ENCODE measurements at places on chromosomes 5 and 9.

DNA sequence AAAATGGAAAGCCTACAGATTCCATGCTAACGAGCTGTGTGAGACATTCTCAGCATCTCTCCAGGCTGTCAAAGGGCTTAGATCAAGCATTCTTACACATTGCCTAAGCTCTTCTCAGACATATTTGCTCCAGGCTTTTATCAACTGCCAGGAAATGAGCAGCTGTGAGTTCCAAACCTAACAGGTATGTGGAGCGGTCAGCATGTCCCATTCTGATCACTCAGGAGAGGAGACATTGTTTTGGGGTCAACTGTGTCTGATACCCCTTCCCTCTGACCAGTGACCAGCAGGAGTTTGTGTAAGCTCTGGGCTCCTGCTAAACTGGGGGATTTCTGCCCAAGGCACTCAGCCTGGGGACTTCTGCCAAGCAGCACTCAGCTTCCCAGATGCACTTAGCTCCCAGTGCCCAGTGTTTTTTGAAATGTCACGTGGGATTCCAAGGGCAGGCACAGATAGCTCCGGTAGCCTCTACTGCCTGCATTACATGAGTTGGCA lies 229.1 kb downstream of the SEC61B start:
- DNase-seq = no peak

DNA sequence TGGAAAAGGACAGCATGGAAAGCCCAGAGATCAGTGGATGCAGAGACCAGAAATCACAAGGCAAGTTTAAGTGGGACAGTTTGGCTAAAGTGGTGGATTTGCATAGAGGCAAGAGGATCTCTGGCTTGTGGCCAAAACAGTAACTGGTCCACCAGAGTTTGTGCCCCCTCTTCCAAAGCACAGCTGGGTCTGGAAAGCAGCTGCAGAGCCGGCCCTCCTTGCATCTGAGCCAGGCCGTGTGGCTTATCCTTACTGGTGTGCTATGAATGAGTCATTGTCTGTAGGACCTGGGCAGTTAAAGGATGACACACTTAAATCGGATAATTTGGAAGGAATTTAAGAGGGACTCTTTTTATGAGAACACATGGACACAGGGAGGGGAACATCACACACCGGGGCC lies 146.6 kb downstream of the PIP5K1B start:
- DNase-seq = peak; percentile 16

- no peak for DNase-seq
Measured at GRCh38 chr5:9495121-9495520, 50.8 kb downstream of the SEMA5A start.

- no peak for DNase-seq
Measured at GRCh38 chr5:6201631-6202030, 176.7 kb downstream of the MED10 start.

DNA sequence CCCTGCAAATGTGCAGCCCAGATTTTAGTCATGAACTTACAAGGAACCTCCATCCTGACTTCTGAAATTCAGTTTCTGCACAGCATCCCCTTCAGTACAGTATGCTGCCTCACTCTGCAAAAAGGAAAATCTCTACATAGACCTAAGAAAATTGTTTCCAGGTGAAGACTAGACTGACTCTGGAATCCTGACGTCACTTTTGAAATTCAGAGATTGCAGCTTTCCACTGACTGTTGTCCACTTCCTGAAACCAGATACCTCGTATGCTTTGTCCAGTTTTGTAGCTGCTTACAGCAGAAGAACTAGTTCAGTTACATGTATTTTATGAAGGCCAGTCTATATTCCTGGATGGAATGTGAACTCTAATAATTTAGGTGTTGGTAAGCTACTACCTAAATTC lies 629.3 kb upstream of the ST8SIA4 start:
- no peak for DNase-seq

- DNase-seq = no peak
Measured at GRCh38 chr5:43649256-43649655, 46.3 kb downstream of the NNT start.

GRCh38 chr5:54083851-54084250 lies 226.5 kb downstream of the ARL15 start:
- DNase-seq = no peak

DNA sequence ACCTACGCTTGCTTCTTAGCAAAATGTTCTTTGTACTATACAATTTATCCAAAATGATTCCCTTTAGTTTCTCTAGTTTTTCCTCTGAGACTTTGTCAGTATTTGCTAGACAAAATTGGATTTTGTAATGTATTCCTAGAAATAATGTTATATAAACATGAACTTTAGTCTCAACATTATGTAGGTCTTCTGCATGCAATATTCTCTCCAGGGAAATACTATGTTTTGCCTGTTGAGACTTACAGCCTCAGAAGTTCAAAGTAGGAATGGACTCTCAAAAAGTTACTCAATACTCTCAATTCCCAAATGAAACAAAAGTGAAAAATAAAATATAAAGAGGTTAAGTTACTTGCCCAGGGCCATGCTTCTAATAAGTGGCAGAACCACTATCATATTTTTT lies 24.8 kb upstream of the SMC2 start:
- DNase-seq = no peak

DNA sequence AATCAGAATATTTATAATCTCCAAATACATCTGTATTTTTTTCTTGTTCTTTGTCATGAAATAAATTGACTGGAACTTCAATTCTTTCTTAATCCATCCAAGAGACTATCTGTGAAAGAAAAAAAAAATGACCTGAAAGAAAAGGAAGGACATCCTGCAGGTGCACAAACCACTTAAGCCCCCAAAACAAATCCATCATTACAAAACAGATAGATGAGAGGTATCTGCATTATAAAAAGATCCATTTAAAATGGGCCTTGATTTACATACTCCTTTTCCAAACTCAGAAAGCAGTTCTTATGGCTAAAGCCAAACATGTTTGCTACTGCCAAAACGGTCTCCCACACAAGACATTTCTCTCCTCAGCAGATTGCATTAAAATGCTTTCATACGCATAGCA lies 85.5 kb downstream of the ELAVL2 start:
- no peak for DNase-seq

- DNase-seq = no peak
Measured at GRCh38 chr5:125725691-125726090, 697.5 kb upstream of the GRAMD2B start.

GRCh38 chr5:17766031-17766430 lies 131.8 kb downstream of the TAF11L14 start:
- no peak for DNase-seq

DNA sequence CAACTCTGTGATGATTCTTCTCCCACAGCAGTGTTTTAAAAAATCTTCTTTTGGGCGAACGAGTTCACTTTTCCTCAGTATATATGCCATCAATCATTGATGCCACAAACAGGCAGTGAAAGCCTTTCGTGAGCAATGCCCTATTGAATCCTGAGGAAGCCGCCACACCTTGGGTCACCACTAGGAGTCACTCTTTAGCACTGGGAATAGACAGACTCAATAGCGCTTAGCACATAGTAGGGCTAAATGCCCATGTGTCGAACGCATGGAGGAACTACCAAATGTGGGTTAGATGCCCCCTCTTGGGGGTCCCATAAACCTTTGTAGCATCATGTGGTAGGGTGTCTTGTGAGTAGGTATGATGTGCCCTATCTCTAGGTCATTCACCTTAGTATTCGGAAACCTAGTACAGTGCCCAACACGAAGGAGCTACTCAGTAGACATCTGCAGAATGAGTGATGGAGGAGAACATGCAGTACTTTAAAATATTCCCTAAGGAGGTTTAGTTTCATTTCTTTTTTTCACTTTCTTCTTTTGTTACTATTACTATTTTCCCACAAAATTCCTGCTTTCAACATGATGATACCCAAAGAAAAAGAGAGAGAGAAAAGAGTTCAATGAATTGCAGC lies 603.7 kb downstream of the BNC2 start:
- DNase-seq = peak; percentile 10

- no peak for DNase-seq
Measured at GRCh38 chr5:94442076-94442475, 176.3 kb downstream of the KIAA0825 start.

DNA sequence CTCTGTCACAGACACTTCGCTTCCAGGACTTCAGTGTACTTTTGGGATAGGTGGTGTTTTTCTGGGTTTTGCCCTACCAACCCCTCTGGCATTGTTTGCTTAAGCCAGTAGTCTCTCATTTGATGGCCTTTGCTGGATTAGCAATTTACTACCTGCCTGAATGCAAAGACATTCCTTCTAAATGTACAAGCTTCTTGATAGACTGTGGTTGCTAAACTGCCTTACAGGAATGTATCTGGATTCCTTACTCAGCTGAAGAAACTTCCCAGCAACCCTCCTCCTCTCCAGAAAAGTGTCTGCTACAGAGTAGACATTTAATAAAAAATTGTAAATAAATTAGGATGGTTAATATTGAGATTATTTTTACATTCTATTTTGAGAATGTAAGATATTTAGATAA lies 1916.7 kb downstream of the EFNA5 start:
- peak; percentile 43 for DNase-seq

DNA sequence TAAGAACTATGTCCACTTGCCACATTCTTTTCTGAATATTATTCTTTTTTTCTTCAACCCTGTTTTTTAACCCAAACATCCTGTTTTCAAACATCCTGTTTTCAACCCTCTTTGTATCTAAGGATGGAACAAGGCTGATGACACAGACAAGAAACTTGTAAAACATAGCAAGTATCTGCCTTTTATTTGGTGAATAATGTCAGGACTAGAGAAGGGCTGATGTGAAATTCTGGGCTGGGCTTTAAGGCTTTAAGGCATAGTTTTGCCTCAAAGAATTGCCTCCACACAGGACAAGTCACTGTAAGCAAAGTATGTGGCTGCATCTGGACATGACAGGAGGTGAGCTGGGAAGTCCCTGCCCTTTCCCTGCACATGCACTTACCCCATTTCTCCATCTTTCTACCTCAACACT lies 42.5 kb upstream of the RIC1 start:
- DNase-seq = no peak

DNA sequence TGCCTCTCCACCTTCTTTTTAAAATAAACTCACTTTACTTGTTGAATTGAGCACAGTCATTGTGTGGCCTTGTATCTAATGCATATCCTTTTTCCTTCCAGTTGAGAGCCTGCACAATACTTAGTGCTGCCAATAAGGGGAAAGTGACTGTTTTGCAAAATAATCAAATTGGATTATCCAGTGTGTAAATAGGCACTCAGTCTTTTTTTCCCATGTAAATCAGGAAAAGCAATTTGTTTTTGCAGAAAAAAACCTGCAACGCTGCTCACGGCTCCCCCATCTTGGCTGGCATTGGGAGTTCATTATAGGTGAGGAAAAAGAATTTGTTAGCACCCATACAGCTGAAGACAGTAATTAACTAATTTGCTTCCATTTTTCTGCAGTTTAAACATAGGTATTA lies 299.9 kb downstream of the CSNK1G3 start:
- no peak for DNase-seq

GRCh38 chr5:167413506-167413905 lies 877.9 kb upstream of the WWC1 start:
- no peak for DNase-seq

DNA sequence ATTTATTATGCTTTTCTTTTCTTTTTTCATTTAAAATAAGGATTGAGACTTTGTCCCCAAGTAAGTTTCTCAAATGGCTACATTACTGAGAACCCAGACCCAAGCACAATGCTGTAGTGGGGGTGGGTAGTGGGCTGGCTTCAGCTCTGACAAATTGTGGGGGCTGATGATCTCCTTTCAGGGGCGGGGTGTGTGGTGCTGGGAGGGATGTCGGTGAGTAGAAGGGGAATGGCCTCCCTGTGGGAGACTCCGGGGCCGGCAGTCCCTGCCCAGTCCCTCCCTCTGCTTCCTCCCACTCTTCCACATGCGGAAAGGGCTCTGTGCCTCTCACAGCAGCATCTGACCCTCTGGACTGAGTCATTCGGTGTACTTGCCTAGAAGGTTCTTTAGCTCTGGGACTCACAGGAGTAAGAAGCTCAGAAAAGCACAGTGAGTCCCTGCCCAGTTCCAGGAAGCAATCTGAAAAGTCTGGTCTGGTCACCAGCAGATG lies 14.3 kb downstream of the CD180 start:
- DNase-seq = peak; percentile 41

- peak; percentile 86 for DNase-seq
Measured at GRCh38 chr5:10695055-10695649, 65.9 kb downstream of the DAP start.

- DNase-seq = no peak
Measured at GRCh38 chr5:5787373-5787772, 364.9 kb downstream of the ICE1 start.

DNA sequence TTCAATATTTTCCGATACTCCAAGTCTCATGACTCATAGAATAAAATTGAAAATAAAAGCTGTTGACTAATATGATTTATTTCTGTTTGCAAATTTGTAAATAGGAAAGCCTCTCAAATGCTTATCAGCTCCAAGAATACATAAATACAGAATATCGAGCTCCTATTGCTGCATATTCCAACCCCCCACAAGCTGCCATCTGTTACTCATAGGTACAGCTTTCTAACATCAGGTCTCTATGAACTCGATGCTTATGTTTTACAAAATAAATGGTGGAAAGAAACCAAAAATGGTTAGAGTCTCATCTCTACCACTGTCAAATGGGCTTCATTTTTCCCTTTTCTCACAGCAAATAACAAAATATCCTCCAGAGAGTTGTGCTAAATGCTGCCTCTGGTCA lies 631.6 kb upstream of the CDH18 start:
- DNase-seq = peak; percentile 65

GRCh38 chr5:165521816-165522610 lies 2016.6 kb downstream of the MAT2B start:
- DNase-seq = no peak

DNA sequence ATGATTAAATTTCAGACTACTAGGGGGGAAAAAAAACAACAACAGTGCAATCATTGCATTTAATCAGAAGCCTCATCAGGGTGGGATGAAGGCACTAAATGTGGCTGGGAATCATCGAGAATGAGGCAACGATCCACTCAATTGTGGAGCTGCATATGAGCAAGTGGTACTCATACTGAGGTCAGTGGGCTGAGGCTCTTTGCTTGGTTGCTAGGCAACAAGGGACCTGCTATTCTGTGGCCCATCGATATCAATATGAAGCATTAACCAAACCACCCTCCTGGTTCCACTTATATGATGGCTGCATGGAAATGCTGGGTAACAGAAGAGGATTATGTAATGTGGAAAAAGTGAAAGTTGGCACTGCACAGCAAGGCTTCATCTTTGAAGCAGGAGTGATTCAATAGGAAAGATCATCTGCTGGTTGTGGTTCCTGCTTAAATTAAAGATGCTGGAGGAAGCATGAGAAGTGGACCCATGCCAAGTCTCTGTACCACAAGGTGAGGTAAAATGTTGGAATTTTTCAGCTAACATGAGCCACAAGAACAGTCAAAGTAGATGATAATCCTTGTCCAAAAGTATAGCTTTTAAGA lies 159.8 kb upstream of the HMHB1 start:
- peak; percentile 40 for DNase-seq

DNA sequence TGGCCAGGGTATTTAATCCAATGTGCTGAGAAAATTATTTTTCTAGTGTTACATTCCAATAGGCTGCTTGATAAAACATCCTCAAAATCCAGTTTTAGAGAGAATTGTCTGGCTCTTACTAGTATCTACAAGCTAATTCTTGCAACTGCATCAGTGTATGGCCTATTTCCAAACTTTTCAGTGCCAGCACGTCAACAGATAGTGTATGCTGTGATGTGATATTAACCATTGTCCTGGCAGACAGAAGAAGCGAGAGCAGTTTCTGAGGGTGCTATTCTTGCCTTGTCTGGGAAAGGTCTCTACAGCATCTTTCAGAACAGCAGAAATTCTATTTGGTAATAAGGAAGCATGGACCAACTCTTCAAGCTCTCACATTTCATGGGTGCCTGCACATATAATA lies 174.2 kb upstream of the CDH12 start:
- peak; percentile 16 for DNase-seq

GRCh38 chr5:95738072-95738471 lies 6.9 kb downstream of the RHOBTB3 start:
- DNase-seq = no peak

GRCh38 chr9:105308461-105309341 lies 64.2 kb downstream of the SLC44A1 start:
- DNase-seq = no peak

All from NCI-H69 (cell line).